Tongue (tissue), 3 donors: ENCODE measurements at places on chromosomes 5 and 9. TPM values are rescaled to one million over a fixed set of nuclear protein-coding genes. Genes with fewer than 3 reads are reported as not detected.

COL23A1 gene
- total RNA-seq: 5.4 TPM

SLIT3 gene
- total RNA-seq: 21.4 TPM

PCDHA4 gene
- total RNA-seq: 1.4 TPM

DTWD2 gene
- 14.8 TPM for total RNA-seq

F2RL2 gene
- 9.8 TPM for total RNA-seq

ACOT12 gene
- not detected for total RNA-seq

MYMK gene
- 18.3 TPM for total RNA-seq

MRRF gene
- total RNA-seq: 30.9 TPM

SLC6A19 gene
- not detected for total RNA-seq

KLF9 gene
- 48.3 TPM for total RNA-seq

MEGF10 gene
- total RNA-seq: 59.6 TPM

REEP2 gene
- total RNA-seq: 4.1 TPM

CAPSL gene
- total RNA-seq: not detected

SPINK6 gene
- total RNA-seq: not detected

BARHL1 gene
- total RNA-seq: not detected

FOXI1 gene
- not detected for total RNA-seq

ADAMTSL2 gene
- 4.3 TPM for total RNA-seq

PLEKHG4B gene
- total RNA-seq: 3.3 TPM

MTAP gene
- total RNA-seq: 38.0 TPM

FCN2 gene
- total RNA-seq: not detected

CCDC187 gene
- 0.51 TPM for total RNA-seq

BAG1 gene
- total RNA-seq: 141 TPM

LECT2 gene
- not detected for total RNA-seq

RNF130 gene
- total RNA-seq: 61.3 TPM

MAPKAP1 gene
- 66.8 TPM for total RNA-seq

MIGA2 gene
- total RNA-seq: 25.2 TPM

ANKRD20A1 gene
- not detected for total RNA-seq
